Right atrium auricular region (tissue), 2 donors: ENCODE measurements at places on chromosomes 16 and 17. TPM values are rescaled to one million over a fixed set of nuclear protein-coding genes. Genes with fewer than 3 reads are reported as not detected.
A peak's percentile ranks its signal among the peaks of the same experiment; 100 is the strongest.

- no peaks in the 10 kb centered on the region for H3K4me1 ChIP-seq
- H3K4me3 ChIP-seq, result no peak overlapping the region
- no peak overlapping the region for H3K27ac ChIP-seq
- no peaks in the 10 kb centered on the region for H3K27me3 ChIP-seq
These were observed 1.4 kb upstream of the PITPNC1 start for GRCh38 chr17:67375716-67376115.

C17orf78 gene
- total RNA-seq, result not detected

ATP2A1 gene
- not detected for total RNA-seq

- H3K4me1 ChIP-seq, result peaks cover 5% of the 10 kb centered on the region
- DNase-seq, result no peak
- no peaks in the 10 kb centered on the region for H3K36me3 ChIP-seq
- H3K27ac ChIP-seq, result no peak overlapping the region
- H3K27me3 ChIP-seq, result no peaks in the 10 kb centered on the region
These were observed 125.7 kb downstream of the COPRS start for GRCh38 chr17:31733326-31733725.

- H3K4me3 ChIP-seq, result no peak overlapping the region
- peak overlapping the region; percentile 39 for H3K27ac ChIP-seq
- no peak for DNase-seq
- peaks cover 3% of the 10 kb centered on the region for H3K4me1 ChIP-seq
These were observed 4.5 kb downstream of the ABCA8 start for GRCh38 chr17:68950725-68951124.

GRCh38 chr16:58644765-58645487 is 15.3 kb upstream of the CNOT1 start:
- no peak for DNase-seq
- H3K4me3 ChIP-seq, result no peak overlapping the region
- no peak overlapping the region for H3K27ac ChIP-seq
- H3K27me3 ChIP-seq, result no peaks in the 10 kb centered on the region
- H3K4me1 ChIP-seq, result no peaks in the 10 kb centered on the region
- no peaks in the 10 kb centered on the region for H3K36me3 ChIP-seq

MYO15B gene
- total RNA-seq, result 29.3 TPM

DNA sequence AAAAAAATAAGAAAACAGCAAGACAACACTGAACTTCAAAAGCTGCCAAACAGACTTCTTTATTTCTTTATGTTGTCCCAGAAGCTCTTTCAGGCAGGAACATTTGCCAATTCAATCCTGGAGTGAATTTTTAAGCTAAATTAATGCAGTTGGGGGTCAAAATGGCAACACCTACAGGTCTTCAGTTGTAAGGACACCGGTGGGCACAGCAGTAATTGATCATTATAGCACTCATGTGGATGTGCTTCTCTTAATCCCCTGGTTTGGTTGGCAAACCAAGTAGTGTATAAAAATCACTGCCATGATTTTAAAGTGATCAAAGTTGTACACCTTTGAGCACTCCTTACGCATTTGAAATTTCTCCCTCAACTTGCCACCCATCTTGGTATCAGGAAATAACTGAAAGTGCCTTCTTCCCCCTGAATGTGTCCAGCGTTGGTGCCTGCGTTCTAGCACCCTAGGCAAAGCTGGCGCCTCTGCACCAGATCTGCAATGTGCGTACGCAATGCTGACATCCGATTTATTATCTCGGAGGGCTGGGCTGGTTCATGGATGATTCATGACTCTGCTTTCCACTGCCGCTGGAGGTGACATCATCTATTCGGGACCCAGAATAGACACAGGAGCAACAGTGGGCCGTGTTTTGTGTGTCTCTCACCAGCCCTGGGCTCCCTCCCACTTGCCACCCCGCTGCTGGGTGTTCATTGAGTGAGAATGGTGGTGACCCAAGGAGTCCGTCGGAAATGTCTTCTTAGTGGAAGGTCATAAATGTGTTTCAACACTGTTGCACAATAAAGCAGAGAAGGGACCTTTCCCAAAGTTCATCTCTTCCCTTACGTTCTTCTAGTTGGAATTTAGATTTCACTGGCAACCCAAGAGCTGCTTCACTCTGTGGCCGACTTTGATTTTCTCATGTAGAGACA is 203.4 kb downstream of the CCDC182 start:
- peak; percentile 95 for DNase-seq
- H3K4me3 ChIP-seq, result no peak overlapping the region
- peak overlapping the region; percentile 64 for H3K27ac ChIP-seq
- no peaks in the 10 kb centered on the region for H3K36me3 ChIP-seq
- H3K27me3 ChIP-seq, result no peaks in the 10 kb centered on the region
- H3K4me1 ChIP-seq, result no peaks in the 10 kb centered on the region

KCNAB3 gene
- not detected for total RNA-seq

GRCh38 chr17:74978240-74978639 is 5.7 kb upstream of the HID1 start:
- H3K4me3 ChIP-seq, result no peak overlapping the region
- H3K27me3 ChIP-seq, result no peaks in the 10 kb centered on the region
- no peak overlapping the region for H3K27ac ChIP-seq
- H3K36me3 ChIP-seq, result no peaks in the 10 kb centered on the region

RILP gene
- total RNA-seq, result 60.7 TPM

- H3K4me1 ChIP-seq, result no peaks in the 10 kb centered on the region
- H3K27ac ChIP-seq, result no peak overlapping the region
- DNase-seq, result no peak
- no peaks in the 10 kb centered on the region for H3K27me3 ChIP-seq
- no peak overlapping the region for H3K4me3 ChIP-seq
- H3K36me3 ChIP-seq, result no peaks in the 10 kb centered on the region
These were observed 92.5 kb downstream of the ASIC2 start for GRCh38 chr17:33200587-33200986.

DNA sequence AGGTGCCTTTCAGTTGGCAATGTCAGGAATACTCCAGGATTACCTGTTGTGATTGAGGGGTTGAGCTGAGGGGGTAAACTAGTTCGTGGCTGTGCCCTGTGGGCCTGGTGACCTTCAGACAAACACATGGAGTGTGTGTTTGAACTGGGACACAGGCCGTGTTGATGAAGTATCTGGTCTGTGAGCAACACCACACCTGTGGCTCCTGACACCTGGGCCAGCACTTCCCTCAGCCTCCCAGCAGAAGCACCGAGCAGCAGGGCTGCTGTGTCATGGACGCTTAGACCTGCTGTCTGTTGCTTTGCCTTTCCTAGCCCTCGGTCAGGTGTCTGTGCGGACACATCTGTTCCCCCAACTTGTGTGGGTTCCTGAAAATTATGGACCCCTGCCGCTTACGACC is 82.9 kb downstream of the KSR1 start:
- DNase-seq, result no peak
- no peaks in the 10 kb centered on the region for H3K36me3 ChIP-seq
- H3K27me3 ChIP-seq, result no peaks in the 10 kb centered on the region

DNA sequence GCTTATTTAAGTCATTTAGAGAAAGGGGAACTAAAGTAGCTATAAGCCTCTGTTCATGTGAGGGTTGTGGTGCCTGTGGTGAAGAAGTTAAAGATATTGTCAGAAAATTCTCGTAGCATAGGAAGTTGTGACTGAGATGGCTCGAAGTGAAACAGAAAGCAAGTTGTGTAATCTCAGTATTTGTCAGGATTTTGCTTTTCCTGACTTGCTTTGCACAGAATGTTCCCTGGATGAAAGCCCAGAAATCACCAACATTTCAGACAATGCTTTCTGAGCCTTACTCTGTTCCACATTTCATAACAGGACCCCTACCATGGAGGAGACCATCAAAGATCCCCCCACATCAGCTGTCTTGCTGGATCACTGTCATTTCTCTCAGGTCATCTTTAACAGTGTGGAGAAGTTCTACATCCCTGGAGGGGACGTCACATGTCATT is 10.6 kb downstream of the CALCOCO2 start:
- H3K4me3 ChIP-seq, result peak overlapping the region; percentile 10
- H3K36me3 ChIP-seq, result peaks cover 38% of the 10 kb centered on the region
- H3K4me1 ChIP-seq, result peaks cover 82% of the 10 kb centered on the region
- H3K27ac ChIP-seq, result peak overlapping the region; percentile 89

DNA sequence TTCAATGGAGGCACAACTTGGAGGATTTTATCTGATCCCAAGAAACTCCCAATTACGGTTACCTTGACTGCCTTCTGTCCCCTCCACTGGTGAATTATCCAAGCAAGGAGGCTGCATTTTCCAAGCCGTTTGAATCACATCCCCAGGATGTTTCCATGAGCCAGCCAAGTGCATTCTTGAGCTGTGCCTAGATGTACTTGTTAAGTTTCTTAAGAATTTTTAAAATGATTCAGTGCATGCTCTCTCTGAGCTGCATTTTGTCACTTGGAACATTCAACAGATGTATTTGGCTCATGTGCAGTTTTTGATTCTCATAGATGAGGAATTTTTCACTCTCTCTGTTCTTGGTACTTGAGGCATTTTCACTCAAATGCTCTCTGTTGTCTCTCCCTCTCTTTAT is 202.6 kb upstream of the MYOCD start:
- no peaks in the 10 kb centered on the region for H3K36me3 ChIP-seq
- H3K27ac ChIP-seq, result no peak overlapping the region
- H3K4me3 ChIP-seq, result no peak overlapping the region
- no peak for DNase-seq
- H3K4me1 ChIP-seq, result no peaks in the 10 kb centered on the region

EPOP gene
- total RNA-seq, result 0.70 TPM

PRR11 gene
- 1.5 TPM for total RNA-seq

DNA sequence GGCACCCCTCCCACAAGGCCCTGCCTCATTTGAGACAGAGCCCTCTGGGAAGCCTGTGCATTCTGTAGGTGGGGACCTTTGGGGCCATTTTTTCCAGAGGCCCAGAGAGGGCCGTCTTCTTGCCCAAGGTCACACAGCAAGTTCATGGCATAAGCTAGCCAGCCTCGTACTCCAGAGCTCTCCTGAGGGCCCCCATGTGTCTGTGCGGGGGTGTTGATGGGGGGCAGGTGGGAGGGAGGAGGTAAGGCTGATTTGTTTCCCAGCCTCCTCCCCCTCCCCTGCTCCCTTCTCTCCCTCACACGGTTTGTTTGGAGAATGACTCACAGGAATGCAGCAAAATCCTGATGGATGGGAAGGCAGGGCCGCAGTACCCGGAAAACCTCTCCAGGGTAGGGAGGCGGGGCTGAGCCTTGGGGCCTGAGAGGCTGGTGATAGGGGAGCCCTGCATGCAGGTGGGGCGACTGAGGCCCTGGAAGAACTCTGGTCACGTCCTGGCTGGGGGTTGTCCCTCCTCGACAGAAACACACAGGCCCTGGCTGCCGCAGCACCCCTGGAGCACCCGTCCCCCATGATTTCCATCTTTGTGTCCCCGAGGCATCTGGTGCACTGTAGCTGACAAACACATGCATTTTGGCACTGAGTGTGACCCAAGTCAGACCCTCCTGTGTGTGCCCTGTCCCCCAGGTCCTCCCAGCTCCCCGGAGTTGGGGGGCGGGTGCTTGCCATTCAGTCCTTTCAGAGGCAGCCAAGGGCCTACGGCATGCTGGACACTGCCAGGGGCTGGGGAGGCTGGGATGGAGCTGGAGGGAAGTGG is 29.7 kb downstream of the RAI1 start:
- H3K4me3 ChIP-seq, result no peak overlapping the region
- H3K27me3 ChIP-seq, result no peaks in the 10 kb centered on the region
- no peaks in the 10 kb centered on the region for H3K36me3 ChIP-seq
- peak overlapping the region; percentile 65 for H3K27ac ChIP-seq
- no peak for DNase-seq

DNA sequence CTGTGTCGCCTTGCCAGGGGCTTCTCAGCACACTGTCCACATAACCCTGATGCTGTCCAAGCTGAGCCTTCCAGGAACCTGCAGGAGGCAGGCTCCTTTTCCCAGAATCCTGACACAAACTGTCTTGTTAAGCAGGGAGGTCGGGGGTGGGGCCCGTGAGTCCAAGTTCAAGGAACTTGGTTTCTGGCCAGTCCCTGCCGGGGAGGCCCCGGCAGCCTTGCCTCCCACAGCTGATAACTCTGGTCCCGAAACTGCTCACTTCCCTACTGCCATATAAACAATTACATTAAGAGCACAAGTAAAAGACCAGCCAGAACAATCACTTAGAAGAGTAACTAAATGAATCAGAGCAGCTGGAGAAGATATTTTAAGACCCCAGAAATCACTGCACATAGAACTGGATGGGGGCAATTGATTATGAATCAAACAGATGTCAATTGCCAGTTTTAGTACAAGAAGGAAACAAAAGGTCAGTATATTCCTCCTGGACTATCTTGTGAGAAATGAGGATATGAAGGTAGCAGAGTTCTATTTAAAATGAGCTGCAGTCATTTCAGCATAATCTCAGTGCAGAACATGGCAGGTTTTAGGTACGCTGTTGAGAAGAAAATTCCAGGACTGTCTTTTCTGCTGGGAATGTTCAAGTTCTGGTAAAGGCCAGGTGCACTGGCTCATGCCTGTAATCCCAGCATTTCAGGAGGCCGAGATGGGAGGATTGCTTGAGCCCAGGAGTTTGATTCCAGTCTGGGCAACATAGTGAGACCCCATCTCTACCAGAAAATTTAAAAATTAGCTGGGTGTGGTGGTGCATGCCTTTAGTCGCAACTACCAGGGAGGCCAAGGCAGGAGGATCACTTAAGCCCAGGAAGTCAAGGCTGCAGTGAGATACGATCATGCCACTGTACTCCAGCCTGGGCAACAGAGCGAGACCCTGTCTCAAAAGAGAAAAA is 169.8 kb downstream of the PITPNC1 start:
- H3K27ac ChIP-seq, result peak overlapping the region; percentile 75
- H3K36me3 ChIP-seq, result no peaks in the 10 kb centered on the region
- H3K4me3 ChIP-seq, result no peak overlapping the region
- no peaks in the 10 kb centered on the region for H3K27me3 ChIP-seq

- no peaks in the 10 kb centered on the region for H3K27me3 ChIP-seq
- no peak for DNase-seq
These were observed 73.1 kb upstream of the CES5A start for GRCh38 chr16:55948230-55948629.

KIAA0753 gene
- 5.3 TPM for total RNA-seq

- no peaks in the 10 kb centered on the region for H3K4me1 ChIP-seq
- H3K36me3 ChIP-seq, result no peaks in the 10 kb centered on the region
- no peaks in the 10 kb centered on the region for H3K27me3 ChIP-seq
- DNase-seq, result no peak
These were observed 625.1 kb downstream of the HS3ST4 start for GRCh38 chr16:26316683-26317464.

ZNF287 gene
- total RNA-seq, result 5.2 TPM

DNA sequence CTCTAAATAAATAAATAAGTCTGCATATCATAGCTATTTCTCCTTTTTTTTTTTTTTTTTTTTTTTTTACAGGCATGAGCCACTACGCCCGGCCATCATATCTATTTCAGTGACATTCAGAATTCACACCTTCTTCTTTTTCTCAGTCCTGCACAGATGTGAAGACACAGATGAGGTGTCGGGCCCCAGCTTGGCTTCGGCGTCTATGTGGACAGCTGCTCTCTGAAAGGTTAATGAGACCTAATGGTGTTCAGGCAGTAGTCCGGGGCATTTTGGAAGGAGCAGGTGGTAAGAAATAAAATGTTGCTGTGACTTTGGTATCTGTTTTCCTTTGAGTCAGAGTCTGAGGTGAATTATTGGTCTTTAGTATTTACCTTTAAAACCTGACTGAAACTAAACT is 23.6 kb downstream of the TANGO6 start:
- no peaks in the 10 kb centered on the region for H3K4me1 ChIP-seq
- peaks cover 17% of the 10 kb centered on the region for H3K36me3 ChIP-seq
- H3K27me3 ChIP-seq, result no peaks in the 10 kb centered on the region
- H3K27ac ChIP-seq, result no peak overlapping the region
- no peak for DNase-seq

GRCh38 chr17:50904518-50905459 is 38.6 kb upstream of the TOB1 start:
- no peaks in the 10 kb centered on the region for H3K27me3 ChIP-seq
- H3K4me1 ChIP-seq, result peaks cover 37% of the 10 kb centered on the region
- no peak for DNase-seq
- H3K27ac ChIP-seq, result peak overlapping the region; percentile 89
- no peaks in the 10 kb centered on the region for H3K36me3 ChIP-seq
